ENCODE measurements at places on chromosomes 1 and 21. TPM values are rescaled to one million over a fixed set of nuclear protein-coding genes. Genes with fewer than 3 reads are reported as not detected.

The CLCA4 gene
- total RNA-seq, result not detected

The NT5C1A gene
- not detected for total RNA-seq

The CSMD2 gene
- total RNA-seq, result not detected

The OR10J1 gene
- not detected for total RNA-seq

The MYBPH gene
- total RNA-seq, result not detected

The FCRL6 gene
- not detected for total RNA-seq

The EXO1 gene
- 44.3 TPM for total RNA-seq

The ZBTB8A gene
- total RNA-seq, result 0.27 TPM
